ENCODE measurements at places on chromosomes 2 and 18.

DNA sequence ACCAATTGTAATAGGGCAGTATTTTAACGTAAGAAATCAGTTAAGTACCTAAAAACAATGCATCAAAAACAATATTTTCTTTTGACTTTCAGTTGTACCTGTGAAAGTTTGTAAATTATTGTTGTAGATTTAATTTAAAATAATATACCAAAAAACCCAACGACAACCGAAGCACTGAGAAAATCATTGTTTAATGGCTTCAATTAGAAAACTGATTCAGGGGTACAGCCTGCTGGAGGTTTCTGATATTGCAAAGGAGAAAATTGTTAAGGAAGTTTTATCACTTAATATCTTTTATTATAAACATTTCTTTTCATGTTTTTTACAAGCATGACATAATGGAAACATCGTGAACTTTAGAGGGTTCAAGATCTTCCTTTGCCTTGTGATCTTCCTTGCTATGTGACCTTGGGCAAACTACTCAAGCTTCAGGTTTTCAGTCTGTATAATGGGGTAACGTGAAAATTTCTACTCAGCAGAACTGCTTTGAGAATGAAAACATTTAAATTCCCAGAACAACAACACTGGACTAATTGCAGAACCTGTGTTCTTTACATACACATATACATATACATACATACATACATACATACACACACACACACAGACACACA, 76.3 kb upstream of the GLS start:
- DNase-seq, result no peak

DNA sequence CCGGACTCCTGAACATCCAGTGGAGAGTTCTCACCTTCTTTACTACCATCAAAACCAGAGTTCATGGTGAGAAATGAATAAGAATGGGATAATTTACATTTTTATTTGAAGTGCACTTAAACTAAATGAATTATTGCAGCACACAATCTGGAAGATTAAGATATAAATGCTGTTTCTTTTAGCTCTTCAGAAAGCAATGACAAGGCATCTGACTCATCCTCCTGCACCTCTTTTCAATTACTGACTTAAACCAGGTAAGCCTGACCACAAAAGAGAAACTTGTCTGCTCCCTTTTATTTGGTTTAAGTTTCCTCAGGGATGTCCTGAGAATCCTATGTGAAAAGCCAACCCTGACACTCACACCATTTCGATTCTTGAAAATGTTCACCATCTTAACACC, 720 bp upstream of the DSC2 start:
- no peak for DNase-seq

- no peak for DNase-seq
Measured at GRCh38 chr2:68604077-68604476, 39.3 kb upstream of the PROKR1 start.

GRCh38 chr2:160390544-160391455, 102.8 kb downstream of the RBMS1 start:
- DNase-seq, result no peak

DNA sequence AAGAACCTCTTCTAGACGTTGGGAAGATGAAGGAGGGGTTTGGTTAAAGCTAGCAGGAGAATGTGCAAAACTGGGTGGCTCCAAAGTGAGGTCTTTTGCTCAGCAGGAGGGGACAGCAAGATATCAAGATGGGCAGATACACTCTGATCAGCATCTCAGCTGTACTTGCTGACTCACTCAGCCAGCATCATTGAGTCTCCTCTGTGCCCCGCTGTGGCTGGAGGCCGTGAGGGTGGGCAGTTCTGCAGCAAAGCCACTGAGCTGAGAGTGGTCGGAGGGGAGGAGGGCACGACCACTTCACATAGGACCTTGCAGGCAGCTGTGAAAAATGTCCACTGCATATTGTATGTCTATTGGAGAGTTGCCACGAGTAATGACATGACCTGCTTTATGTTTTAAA, 152.0 kb downstream of the CAPN13 start:
- no peak for DNase-seq

DNA sequence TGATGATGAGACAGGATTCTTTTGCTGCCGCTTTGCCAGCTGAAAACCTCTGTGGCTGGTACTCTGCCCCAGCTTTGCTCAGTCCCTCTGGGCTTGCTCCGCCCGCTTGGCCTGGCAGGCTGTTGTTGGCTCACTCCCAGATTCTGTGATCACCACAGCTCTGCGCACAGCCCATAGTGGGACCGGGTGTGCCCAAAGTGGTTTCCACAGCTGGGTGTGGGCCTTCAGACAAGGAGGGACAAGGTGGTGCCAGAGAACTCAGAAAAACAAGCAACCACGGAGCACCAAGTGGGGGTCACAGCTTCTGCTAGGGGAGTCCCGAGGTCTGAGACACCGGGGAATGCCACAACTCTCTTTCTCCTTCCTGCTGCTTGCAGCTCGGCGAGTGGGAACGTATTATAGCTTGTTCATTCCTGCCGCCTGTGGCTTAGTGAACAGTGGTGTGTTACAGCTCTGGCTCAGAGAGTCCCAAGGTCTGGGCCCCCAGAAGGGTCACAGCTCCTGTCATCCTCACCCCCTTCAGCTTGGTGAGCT, 9.2 kb upstream of the KYNU start:
- no peak for DNase-seq

DNA sequence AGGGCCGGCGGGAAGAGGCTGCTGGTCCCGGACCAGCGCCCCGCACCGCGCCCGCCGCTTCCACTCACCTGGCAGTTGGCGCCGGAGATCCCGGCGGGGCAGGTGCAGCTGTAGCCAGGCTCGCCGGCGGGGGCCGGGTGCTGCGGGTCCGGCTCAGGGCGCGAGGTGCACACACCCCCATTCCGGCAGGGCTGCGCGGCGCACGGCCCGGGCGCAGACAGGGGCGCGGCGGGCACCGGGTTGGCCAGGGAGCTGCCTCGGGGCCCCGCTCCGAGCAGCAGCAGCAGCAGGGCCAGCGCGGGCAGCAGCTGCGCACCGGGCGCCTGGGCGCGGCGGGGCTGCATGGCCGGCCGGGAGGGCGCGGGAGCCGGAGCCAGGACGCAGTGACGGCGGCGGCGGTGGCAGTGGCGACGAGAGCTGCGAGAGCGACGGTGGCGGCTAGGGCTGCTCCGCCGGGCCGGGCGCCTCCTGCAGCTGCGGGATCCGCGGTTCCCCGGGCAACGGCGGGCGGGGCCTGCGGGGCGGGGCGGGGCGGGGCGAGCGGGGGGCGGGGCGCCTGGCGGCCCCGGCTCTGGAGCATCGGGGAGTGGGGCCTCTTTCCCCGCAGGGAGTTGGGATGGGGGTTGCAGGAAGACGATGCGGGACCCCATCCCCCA, at the start of gene DNER:
TSS of gene DNER (minus strand) at position 476 of the 656 bp plus-strand sequence. CDS start at position 344, 132 bp downstream.
- no peak for DNase-seq

DNA sequence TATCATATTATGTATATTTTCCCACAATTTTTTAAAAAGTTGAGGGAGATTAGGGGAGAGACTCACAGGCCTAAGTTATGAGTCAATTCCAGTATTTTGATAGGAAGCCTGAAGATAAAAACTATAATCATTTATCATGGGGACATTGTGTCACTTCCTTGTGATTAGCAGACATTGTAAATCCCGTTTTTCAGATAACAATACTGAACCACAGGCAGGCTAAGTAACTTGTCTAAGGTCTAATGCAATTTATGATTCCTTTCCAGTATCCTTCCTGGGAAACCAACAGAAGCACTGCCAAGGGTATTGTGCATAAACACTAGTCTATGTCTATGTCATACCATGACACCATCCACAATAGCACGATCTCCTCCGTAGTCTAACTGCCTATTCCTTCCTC, 235.2 kb upstream of the PIK3C3 start:
- DNase-seq, result no peak

DNA sequence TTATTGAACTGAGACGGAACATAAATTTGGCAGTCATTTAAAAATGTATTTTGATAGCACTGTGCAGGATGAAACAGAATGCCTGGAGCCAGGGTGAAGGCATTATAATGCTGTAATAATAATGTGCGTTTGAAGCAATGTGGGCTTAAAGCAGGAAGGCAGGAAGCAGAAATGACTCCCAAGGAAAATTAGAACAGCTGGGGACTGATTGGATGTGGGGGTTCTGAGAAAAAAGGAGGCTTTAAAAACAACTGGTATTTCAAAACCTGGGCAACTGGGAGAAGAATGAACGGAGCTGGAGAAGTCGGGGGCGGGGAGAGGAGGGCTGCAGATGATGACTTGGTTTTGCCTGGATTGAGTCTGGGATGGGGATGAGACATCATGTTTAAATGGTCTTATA, 12.6 kb downstream of the FAM124B start:
- DNase-seq, result no peak

- no peak for DNase-seq
Measured at GRCh38 chr2:143719406-143719805, 590.2 kb downstream of the ARHGAP15 start.

DNA sequence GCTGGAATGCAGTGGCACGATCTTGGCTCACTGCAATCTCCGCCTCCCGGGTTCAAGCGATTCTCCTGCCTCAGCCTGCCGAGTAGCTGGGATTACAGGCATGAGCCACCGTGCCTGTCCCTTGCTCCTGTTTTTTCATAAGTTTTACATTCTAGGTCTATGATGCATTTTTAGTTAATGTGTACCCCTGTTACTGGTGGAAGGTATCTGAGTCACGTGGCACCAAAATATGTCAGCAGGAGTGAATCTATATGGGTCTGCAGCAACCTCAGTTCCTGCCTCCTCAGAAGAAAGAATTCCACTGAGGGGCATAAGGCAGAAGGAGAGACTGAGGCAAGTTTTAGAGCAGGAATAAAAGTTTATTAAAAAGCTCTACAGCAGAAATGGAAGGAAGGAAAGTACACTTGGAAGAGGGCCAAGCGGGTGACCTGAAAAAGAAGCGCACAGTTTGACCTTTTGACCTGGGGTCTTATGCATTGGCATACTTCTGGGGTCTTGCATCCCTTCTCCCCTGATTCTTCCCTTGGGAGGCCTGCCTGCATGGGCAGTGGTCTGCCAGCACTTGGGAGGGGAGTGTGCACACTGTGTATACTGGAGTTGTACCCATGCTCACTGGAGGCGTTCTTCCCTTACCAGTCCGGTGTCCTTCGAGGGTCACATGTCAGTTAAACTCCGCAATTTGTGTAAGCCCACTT, 1.1 kb upstream of the MFSD2B start:
- DNase-seq, result no peak

- DNase-seq, result peak; percentile 74
Measured at GRCh38 chr18:79681484-79682387, 2.1 kb downstream of the CTDP1 start.

- no peak for DNase-seq
Measured at GRCh38 chr2:236819275-236820002, 249.8 kb downstream of the ACKR3 start.

GRCh38 chr18:10419420-10420103, 34.9 kb upstream of the APCDD1 start:
- no peak for DNase-seq

GRCh38 chr2:5911718-5912117, 219.5 kb downstream of the SOX11 start:
- no peak for DNase-seq

GRCh38 chr2:170940066-170940465, 11.0 kb downstream of the GORASP2 start:
- no peak for DNase-seq

Measured in LNCaP clone FGC (cell line).